ENCODE measurements at places on chromosomes 16 and 17.

GRCh38 chr17:79993390-79994227 lies 42.1 kb downstream of the TBC1D16 start:
- DNase-seq, result peak; percentile 50

DNA sequence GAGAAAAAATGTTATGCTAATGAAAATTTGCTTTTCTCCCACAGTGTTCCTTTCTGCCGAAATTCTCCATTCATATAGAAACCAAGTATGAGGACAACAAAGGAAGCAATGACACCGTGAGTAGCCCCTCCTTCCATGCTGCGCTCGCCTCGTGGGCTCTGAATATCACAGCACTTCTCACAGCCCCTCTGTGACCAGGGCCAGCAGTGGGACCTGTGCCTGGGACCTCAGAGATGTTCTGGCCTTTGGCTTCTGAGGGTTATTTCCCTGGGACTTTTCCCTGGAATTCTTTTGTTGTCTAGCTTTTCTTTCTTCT lies 139.6 kb upstream of the NOL11 start:
- DNase-seq, result no peak

GRCh38 chr16:88649195-88649923 lies 1.5 kb downstream of the CYBA start:
- no peak for DNase-seq

- DNase-seq, result peak; percentile 22
These were observed 790 bp downstream of the CRHR1 start for GRCh38 chr17:45784741-45785479.

DNA sequence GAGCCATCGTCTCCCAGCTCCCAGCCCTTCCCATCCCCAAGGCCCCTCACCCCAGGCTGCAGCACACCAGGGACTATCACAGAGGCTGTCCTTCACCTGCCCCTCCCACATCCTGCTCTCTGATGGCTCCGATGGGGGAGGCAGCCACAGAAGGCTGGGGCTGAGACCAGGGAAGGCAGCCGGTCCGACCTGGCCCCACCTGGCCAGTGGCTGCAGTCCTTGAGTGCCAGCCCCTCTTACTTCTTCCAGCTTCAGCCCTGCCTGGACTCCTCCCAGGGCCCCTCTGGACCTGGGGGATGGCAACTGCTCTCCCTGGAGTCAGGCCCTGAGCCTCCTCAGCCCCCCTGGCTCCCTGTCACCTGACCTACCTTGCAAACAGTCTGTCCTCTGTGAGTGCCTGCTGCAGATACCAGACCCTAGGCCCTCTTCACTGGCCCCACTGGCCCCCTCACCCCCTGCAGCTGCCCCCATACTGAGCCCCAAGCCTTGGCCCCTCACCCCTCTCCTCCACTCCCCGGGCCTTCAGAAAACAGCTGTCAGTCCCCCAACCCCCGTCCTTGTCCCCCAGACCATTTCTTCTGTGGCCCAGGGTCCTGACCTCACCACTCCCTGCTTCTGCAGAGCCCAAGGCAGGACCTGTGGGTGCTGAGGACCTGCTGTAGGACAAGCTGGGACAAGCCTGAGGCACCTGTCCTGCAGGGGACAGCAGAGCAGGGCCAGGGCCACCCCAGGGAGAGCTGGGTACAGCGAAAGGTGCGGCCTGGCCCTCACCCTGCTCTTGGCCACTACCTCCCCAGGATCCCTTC lies 12.6 kb upstream of the SRRM2 start:
- no peak for DNase-seq

GRCh38 chr16:55559933-55560516 lies 6.5 kb upstream of the CAPNS2 start:
- no peak for DNase-seq

- no peak for DNase-seq
These were observed 123.1 kb downstream of the SNX29 start for GRCh38 chr16:12099451-12100123.

DNA sequence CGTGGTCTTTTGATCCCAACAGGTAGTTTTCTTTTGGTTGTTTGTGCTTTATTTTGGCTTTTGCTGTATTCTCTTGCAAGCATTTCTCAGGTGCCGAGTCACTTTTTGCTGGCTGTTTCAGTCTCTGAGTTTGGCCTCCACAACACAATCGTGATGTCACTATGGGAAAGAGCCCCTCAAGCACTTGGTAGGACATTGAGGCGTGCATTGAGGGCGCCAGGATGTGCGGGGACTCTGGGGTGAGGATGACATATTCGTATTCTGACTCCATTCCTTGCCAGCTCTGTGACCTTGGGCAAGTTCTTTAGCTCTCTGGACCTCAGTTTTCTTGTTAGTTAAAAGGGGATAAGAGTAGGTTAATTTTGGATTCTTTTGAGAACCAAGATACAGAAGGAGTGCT lies 13.0 kb downstream of the KSR1 start:
- DNase-seq, result no peak

- no peak for DNase-seq
These were observed 18.9 kb downstream of the UNC45B start for GRCh38 chr17:35166526-35166925.

GRCh38 chr17:20202141-20202621 lies 193.0 kb downstream of the SPECC1 start:
- DNase-seq, result peak; percentile 79

GRCh38 chr17:2237521-2237921 lies 66.1 kb downstream of the SMG6 start:
- DNase-seq, result no peak

Data from DMS79 (cell line).